ENCODE measurements at places on chromosomes 13 and 19.
A peak's percentile ranks its signal among the peaks of the same experiment; 100 is the strongest.

DNA sequence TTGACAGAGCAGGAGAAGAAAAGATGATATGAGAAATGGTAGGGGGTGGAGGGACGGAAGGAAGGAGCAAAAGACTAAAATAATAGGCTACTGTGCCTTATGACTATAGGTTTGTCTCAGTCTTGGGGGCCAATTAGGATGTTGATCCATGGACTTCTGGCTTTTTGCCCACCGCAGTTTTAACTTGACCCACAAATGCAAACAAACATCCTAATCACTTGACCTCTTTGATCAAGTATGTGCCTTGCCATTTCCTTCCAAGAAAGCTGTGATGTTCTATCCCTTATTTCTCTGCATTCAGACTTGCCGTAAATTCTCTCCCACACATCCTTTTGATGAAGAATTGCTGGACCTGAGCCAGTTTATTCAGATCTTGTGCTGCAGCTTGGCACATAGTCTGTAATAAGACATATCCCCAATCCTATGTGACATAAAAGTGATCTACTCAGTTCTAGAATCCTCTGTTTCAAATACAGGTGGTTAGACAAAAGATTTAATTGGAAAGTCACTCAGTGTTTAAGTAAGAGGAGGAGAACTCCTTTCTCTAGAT, 62.8 kb downstream of the TPT1 start:
- no peak for DNase-seq

DNA sequence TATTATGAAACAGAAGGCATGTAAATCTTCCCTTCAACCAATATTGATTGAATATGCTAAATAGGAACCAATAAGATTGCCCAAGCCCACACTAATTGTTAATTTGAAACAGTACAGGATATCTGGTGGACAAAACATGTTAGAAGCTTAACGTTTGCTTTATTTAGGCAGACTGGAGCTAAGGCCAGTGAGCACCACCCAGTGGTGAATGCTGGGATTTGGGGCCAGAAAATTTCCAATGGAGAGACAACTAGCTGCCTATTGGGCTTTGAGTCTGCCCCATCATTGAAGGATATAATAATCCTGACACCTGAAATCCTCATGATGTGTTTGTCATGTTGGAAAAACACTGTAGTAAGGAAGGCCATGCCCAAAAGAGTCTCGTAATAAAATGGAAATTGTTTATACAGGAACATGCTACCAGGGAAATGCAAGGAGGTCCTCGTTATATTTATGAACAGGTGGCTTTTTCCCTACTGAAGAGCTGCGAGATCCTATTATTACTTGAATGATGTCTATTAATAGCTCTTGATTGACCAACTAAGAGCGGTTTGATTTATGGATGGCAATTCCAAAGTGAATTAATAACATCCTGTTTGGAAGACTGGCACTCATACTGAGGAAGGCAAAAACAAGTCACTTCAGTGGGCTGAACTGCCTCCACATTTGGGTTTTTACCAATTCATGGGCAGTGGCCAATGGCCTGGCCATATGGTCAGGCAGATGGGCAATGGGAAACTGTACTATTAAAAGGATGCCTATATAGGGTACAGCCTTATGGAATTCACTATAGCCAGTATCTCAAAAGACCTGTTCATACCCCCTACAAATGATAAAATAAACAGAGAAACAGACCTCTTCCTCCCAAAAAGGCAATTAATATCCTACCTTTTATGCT, 8.7 kb downstream of the SIGLECL1 start:
- peak; percentile 78 for DNase-seq

DNA sequence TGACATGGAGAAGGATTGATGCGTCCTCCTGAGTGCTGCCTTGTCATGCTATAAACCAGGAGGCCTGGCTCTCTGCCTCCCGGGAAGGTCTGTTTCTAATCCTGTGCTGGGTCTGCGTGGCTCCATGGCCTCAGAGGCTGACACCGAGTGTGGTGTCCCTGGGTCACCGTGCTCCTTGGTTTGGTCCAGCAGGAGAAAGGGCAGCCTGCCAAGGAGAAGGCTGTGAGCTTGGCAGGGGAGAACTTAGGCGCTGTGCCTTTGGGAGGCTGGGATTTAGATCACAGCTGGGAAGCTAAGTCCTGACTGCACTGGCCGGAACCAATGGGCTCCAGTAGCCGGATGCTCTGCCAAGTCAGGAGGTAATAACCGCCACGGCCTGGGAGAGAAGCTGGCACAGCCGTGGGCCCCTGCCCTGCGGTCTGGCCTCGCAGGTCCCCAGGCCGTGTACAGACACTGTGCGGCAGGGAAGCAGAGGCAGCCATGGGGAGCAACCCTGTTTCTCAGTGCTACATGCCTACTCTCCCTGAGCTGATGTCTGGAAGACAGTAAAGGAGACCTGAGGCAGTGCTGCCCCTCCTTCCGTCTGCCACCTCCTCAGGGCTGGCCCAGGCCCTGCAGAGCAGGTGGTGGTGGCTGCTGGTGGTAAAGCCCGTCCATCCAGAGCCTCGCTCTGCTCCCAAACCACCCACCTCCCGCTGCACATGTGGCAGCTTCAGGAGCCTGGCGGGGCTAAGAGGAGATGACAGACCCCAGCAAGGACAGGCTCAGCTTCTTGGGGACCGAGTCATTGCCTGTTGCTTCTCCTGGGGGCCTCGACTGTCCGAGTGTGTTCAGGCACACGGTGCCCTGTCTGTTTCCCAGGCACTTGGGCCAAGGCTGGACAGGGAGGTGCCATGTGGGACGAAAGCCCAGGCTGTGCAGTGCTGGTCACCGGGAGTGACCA, 44.9 kb downstream of the C13orf46 start:
- no peak for DNase-seq

GRCh38 chr13:112821340-112822055, 131.7 kb downstream of the ATP11A start:
- DNase-seq = no peak

GRCh38 chr19:50932018-50932689, 20.7 kb downstream of the KLK5 start:
- DNase-seq = peak; percentile 100
